ENCODE measurements at places on chromosomes 4 and X.

GRCh38 chrX:133335027-133335426 lies 80.3 kb downstream of the GPC4 start:
- no peak for DNase-seq

DNA sequence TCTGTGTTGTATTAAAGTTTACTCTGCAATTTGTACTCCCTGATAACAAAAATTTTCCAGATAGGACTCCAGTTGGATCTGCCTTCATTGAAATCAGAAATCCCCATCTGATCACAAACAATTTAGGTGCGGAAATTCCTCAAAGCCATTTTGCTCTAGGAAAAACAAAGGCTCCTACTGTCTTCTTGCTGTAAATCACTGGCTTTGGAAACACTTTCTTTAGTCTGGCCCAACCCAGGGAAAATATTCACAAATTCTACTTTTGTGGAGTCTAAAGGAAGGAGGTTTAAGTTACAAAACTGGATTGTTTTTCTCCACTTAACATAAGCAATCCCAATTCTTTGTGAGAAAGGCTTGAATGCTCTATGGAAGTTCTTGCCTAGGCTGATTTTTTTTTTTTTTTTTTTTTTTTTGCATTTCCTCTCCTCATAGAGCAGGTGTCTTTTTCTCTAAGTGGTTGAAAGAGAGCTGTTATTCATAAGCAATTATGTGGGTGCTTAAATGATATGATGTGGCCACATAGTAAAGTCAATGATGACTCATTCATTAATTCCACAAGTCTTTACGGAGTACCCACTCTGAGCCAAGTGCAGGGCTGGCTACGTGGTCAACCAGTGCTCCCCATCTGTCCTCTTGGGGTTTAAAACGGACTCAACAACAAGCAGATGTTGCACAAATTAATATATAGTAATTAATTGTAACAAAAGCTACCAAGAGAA lies 261.4 kb downstream of the LDB2 start:
- DNase-seq: no peak

- no peak for DNase-seq
These were observed 109.1 kb upstream of the MED14 start for GRCh38 chrX:40844471-40844870.

GRCh38 chrX:63012574-63012973 lies 338.6 kb downstream of the SPIN4 start:
- DNase-seq: no peak

- DNase-seq: no peak
These were observed 278.6 kb upstream of the ITM2A start for GRCh38 chrX:79645749-79646148.

GRCh38 chrX:153905481-153906095 lies 1.1 kb downstream of the AVPR2 start:
- DNase-seq: no peak

GRCh38 chr4:4343038-4343437 lies 43.9 kb upstream of the NSG1 start:
- DNase-seq: no peak

Data from SK-N-DZ (cell line).